ENCODE measurements at places on chromosomes 6 and 20.

DNA sequence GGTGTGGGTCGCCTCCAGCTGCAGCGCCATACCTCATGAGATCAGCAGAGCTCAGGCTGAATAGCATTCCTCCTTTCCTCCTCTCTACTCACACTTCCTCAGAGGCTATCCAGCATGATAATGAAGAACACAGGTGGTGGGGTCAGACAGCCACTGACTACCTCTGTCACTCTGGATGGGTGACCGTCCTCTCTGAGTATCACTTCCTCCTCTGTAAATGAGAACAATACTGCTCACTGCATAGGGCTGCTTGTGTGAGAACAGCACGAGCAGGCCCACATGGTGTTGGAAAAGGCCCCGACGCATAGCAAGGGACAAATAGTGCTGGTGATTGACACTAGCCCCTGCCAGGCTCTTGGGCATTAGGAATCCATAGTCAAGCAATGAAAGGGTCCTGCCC lies 239.1 kb downstream of the PRKN start:
- no peak for DNase-seq

DNA sequence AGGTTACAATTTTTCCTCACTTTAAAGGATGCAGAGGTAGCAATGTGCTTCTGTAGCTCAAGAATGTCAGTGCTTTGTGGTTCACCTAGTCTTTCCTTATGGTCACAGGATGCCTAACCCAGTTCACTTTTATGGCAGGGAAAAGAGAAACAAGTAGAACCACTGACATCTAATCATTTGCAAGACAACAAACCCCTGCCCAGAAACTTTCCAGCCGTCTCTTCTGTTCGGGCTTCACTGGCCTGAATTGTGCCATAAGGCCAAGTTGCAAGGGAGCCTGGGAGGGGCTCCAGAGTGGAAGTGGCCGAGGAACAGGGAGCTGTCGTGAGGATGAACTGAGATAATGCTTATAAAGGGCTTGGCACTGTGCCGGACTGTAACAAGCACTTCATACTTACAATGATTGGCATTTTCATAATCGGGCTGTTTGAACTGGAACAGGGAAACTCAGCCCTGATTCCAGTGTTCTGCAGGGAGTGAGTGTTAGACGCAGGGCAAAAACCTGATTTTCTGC lies 212.6 kb downstream of the BCAS1 start:
- no peak for DNase-seq

DNA sequence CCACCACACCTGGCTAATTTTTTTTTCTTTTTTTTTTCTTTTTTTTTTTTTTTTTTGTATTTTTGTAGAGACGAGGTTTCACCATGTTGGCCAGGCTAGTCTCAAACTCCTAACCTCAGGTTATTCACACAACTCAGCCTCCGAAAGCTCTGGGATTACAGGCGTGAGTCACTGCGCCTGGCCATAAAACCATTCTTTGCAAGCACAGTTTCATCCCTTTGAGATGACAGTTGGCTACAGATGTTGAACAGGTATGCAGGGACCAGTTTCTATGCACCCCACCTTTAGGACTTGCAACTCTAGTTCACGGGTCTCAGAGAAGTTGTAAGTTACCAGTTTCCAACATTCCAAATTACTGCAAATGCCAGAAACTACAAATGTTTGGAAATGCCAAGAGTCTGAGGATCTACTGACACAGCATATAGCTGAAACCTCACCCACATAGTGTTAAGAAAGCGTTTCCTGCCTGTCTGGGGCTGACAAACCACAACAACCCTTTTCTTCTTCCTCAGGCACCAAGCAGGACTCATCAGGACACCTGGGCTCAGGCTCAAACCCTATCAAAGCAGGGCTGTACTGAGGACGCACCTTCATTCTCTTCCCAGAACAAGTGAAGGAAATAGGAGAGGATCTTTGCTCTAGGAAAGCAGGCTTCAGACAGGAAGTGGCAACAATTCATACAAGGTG lies 22.9 kb downstream of the ARHGAP18 start:
- DNase-seq = no peak

GRCh38 chr20:24634855-24635254 lies 165.4 kb downstream of the SYNDIG1 start:
- DNase-seq = no peak

DNA sequence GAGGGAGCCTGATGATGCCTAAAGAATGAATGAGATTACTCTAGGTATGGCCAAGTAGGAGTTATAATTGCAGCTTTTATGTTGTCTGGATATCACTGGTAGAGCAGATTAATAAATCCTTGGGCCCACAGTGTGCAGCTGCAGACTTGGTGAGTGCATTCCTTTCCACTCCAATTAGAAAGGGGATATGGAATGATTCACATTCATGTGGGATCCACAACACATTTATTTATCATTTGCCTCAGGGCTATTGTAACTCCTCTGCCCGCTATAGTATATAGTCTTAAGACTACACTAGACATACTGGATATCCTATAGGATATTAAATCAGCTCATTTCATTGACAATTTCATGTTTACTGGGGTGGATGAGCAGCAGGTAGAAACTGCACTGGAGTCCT lies 11.6 kb upstream of the HLA-G start:
- DNase-seq = no peak

DNA sequence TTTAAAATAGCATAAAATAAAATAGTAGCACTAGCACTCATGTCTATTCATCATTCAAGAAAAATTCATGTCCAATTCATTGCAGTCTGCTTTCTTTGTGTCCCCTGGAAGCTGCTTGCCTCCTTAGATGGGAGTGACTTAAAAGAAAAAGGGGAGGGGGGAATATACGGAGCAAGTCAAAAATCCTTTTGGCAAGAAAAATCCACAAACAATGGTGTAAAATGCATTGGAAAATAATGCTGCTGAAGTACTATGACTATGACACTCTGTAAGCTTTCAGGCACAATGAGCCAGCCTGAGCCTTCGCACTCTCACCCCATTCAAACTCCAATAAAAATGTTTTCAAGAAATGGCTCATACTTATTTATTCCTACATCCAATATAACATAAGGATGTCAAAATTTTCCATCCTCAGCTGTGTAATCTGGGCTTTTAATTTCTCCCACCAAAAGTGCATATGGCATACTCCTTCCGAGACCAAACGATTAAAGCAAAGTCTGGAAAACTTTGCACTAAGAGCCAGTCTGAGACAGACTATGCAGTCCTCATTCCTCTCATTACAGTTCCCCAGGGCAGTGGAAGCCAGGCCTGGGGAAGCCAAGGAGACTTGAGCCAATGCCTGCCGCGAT lies 790 bp downstream of the NEDD9 start:
- DNase-seq = no peak

DNA sequence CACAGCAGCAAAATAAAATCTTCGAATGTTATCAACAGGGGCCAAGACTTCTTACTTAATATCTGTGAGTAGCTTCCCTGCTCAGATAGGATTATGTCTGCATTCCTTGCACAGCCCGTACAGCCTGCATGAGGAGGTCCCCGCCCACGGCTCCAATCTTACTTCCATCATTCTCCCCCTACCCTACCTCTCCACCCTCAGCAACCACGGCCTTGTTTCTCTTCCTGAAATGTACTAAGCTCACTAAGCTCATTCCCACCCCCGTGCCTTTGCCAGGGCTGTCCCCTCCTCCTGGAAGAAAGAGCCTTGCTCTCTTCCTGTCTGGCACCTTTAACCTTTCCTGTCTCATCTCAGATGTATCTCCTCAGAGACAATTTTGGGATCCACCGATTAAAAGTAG lies 120.4 kb downstream of the BCAS1 start:
- no peak for DNase-seq

GRCh38 chr6:38034274-38034914 lies 214.9 kb downstream of the ZFAND3 start:
- DNase-seq = no peak

- no peak for DNase-seq
Measured at GRCh38 chr6:30172681-30173080, 9.3 kb downstream of the TRIM15 start.

- no peak for DNase-seq
Measured at GRCh38 chr6:143505111-143505510, 6.4 kb downstream of the FUCA2 start.

- DNase-seq = no peak
Measured at GRCh38 chr6:56940977-56941376, 13.9 kb upstream of the BEND6 start.

DNA sequence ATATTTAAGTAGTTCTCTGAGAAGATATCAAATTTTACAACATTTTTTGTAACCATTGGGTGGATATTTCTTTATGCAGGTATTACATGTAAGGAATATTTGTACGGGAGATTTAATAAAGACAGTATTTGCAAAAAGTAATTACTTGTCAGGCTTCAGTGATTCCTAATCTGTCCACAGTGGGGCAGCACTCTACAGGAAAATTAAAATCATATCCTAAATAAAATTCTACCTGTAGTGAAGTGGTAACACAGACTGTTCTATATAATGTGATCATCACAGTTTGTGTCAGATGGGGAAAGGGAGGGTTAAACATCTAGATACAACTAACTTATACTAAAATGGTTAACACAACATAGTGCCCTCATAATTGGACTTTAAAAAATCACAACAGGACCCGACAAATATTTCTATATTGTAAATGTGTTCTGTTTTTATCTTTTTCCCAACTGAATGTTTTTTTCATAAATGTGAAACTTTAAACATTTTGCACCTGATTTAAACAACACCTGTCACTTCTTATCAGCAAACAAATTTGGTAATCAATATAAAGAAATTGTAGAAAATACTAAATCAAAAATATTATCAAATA lies 145.6 kb upstream of the MANEA start:
- no peak for DNase-seq

DNA sequence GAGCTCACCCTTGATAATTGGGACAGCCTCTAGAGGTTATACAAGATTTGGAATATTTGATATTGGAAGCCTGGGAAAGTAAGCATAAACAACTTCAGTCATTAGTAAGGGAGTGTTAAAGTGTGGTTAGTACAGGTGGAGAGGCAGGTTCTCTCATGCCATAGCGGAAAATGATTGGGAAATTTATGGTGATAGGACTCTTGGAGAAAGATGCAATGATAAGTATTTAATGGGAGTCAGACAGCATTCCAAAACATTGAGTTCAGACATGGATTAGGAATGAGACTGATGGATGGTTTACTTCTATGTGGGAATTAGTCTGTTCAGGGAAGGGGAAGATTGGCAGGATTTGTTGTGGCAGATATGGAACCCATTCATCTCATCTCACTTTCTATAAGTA lies 152.7 kb downstream of the MCHR2 start:
- DNase-seq = no peak

DNA sequence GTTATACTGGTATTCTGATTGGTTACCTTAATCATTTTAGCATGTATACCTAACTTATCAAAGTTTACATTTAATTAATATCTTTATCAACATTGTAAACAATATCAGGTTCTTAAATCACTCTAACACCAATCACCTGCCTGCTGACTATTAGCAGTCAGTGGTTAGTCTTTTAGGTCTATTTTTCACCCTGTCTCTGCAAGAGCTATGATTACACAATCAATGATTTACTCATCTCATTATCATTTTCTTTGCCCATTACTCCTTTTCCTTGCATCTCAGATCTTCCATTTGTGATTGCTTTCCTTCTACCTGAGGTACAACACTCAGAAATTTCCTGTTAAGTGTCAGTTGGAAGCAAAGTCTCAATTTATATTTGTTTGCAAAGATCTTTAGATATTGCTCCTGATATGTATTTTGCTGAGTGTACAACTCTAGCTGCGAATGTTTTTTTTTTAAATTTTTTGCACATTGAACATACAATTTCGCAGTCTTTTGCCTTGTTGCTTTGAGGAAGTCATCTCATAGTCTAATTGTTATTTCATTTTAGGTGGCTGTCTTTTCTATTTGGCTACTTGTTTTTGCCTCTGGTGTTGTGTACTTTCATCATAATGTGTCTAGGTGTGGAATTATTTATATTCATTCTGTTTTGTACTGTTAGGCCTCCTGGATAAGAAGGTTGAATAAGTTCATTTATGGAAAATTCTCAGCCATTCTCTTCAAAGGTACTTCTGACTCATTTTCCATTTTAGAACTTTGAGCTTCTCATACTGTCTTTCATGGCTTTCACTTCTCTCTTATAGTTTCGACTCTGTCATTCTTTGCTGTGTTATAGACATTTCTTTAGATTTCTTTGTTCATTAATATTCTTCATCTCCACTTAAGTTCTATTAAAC lies 104.9 kb upstream of the CEP162 start:
- no peak for DNase-seq

Measured in stimulated activated CD8-positive, alpha-beta memory T cell treated with anti-CD3 and anti-CD28 coated beads, Interleukin-4, amount 100 ng/mL, for 1 hour (primary cell).